CD14-positive monocyte (primary cell): ENCODE measurements at places on chromosomes 6 and 20.

DNA sequence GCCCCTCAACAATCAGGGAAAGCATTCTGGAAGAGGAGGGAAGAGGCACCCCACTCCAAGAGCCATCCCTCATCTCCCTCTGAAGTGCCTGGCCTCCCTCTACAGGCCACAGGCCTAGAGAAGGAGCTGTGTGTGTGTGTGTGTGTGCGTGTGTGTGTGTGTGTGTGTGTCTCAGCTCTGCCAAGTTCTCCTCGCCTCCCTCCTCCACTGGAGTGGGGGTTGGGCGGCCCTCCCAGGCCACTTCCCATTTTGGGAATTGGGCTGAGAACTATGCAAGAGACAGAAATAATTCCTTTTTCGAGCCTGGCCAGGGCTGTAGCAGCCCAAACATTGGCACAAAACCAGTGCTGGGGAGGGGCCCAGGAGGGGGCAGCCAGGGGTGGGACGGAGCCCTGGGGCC is 35.7 kb downstream of the KCNB1 start:
- no peak for DNase-seq

DNA sequence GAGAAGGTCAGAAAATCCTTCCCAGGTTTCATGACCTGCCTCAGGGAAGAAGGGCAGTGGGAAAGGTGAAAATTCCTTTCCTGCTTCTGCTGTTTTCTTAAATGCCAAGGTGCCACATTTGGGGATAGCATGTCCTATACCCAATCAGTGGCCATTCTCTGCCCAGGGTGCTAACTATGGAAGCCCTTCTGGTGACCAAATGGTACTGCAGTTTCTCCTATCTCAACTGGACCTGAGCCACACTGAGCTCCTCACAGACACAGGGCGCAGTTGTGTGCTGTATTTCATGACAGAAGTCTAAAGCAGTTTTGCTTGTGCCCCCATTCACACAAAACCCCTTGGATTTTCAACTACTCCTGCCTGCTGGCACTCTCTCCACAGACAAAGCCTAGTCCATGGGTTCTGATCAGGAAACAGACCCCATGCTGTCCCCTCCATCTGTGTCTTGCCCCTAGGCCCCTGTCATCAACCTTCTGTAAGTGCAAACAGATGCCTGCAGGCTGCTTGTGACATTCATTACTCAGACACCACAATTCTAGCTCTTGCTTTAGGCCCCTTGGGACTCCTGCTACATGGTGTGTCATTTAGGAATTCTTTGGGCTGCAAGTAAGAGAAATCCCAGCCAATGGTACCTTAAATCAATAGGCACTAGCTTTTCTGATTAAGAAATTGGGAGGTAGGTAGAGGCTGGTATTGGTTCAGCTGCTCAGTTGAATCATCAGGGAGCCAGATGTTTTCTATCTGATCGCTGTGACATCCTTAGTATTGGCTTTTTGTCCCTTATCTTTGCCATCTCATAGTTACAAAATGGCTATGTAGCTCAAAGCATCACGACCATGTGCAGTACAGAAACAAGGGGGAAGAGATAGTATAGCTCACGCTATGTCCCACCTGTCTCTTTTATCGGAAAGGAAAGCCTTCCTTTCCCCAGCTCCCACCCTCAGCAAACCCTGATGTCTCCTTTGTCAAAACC is 147.8 kb downstream of the CD83 start:
- no peak for DNase-seq

DNA sequence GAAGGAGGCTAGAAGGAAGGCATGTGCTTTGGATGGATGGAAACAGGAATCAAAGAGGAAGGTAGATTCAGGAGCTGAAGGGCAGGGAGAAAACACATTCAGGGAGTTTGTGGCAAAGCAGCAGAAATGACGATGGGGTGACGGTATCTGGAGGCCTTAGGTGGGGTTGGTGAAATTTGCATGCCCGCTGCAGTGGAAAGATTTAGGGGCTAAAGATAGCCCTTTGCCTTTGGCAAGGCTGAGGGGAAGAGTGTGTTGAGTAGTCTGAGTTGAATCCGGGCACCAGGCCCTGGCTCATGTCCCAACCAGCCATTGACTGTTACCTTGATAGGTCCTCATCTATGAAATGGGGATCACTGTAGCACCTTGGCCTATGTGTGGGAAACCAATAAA is 1.3 kb downstream of the GZF1 start:
- DNase-seq, result no peak

GRCh38 chr20:64038224-64038564 is 2.2 kb downstream of the C20orf204 start:
- DNase-seq, result no peak

- DNase-seq, result no peak
These were observed 113.5 kb downstream of the EPM2A start for GRCh38 chr6:145621776-145622175.

DNA sequence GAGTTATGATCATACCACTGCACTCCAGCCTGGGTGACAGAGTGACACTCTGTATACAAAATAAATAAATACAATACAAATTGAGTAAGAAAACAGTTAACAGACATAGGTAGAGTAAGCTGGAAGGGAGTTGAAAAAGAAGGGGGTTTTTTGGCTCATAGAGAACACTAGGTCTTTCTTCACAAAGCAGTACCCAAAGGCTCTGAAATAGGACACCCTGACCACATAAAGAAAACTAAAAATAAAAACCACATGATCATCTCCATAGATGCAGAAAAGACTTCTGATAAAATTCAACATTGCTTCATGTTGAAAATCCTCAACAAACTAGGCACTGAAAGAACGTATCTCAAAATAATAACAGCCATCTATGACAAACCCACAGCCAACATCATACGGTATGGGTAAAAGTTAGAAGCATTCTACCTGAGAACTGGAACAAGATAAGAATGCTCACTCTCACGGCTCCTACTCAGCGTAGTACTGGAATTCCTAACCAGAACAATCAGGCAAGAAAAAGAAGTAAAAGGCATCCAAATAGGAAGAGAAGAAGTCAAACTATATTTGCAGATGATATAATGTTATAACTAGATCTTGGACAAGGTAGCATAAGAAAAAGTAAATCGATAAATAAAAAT is 48.6 kb downstream of the TOMM6 start:
- no peak for DNase-seq

- DNase-seq, result no peak
These were observed 995 bp downstream of the RSPO4 start for GRCh38 chr20:1001116-1001515.

DNA sequence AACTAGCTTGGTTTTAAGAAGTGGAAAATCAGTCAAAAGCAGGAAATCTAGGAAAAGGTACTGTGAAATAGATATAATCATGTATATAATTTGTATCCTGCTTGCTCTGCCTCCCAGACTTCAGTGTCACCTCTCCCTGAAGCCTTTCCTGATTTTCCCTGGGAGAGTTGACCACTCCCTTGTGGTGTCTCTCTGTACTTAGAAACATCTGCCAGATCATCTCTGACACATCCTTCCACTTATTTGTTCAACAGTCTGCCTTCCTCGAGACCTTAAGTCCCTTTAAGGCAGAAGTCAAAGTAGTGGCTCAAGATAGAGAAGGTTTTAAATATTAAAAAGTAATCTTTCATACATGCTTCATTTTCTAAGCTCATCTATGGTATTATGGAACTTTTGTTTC is 236.5 kb downstream of the CDKAL1 start:
- DNase-seq, result no peak

GRCh38 chr20:59307270-59307669 is 6.9 kb downstream of the EDN3 start:
- DNase-seq, result no peak

GRCh38 chr6:39765508-39766065 is 26.6 kb upstream of the DAAM2 start:
- DNase-seq, result no peak

DNA sequence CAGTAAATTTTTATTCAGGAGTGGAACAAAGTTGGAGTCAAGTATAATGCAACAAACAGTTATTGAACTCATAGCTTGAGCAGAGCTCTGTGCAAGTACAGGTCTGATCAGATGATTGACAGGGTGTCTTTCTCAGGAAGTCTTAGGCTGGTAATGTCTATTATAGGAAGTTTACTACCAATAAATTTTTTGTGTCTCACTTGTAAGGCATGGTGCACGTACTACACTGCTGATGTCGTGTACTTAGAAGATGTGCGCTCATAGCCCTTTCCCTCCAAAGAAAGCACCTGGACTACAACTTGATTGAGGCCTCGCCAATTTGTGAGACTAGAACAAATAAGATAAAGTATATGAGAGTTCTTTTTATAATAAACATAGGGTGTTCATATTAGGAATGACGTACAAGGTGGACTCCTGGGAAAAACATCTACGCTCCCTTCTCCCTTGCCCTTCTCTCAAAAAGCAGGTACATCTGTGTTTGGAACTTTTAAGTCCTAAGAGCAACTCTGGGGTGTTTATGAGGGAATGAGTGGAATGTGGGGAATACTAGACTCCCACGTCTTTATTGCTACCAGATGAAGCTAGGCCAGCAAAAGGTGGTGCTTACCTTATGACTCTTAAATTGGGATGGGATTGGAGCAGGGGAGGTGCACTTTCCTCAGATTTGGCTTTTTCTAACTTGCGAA is 1.5 kb downstream of the NDUFAF5 start:
- no peak for DNase-seq

DNA sequence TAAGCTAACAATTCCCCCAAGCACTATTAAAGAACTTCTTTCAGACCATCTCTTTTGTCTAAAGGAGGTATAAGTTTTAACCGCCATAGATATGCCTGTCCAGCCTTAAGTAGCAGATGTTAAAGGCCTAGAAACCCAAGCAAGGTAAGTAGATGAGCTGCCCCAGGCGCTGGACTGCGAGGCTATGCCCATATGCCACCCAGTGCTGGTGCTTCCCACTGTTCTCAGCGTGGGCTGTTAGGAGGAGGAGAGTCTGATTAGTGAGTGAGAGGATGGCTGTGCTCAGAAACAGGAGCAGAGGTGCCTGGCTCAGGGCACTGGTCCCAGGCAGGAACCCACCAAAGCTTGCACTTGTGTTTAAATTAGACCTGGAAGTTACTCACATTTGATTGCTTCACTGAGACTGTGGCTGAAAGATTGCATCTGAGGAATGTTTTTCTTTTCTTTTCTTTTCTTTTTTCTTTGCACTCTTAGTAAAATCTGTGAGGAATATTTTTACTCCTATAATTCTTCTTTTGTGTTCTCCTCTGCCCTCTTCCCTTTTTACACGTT is 32.2 kb downstream of the PRPH2 start:
- no peak for DNase-seq

DNA sequence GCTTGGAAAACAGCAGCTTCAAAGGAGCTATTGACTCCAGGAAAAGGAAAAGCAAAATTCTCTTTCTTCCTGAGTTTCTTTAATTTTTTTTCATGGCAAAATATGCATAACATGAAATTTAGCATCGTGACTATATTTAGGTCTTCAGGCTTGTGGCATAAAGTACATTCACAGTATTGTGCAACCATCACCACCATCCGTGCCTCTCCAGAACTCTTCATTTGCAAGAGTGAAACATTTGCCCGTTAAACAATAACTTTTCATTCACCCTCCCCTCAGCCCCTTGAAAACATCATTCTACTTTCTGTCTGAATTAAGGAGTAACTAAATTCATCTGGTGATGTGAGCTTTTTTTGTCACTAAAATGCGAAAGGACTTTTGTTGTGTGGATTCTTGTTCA is 251.7 kb downstream of the PHACTR1 start:
- DNase-seq, result no peak

DNA sequence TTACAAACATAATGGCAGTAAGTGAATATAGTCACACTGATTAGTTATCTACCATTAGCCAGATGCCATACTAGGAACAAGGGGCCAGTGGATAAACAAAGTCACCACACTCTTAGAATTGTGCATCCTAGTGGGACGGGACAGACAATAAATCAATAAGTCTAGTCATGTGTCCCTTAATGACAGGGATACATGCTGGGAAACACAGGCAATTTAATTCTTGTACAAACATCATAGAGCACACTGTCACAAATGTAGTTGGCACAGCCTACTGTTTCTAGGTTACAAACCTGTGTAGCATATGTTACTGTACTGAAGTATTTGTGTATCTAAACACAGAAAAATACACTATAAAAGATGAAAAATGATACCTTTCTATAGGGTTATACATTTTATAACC is 123.0 kb upstream of the FAM184A start:
- no peak for DNase-seq

DNA sequence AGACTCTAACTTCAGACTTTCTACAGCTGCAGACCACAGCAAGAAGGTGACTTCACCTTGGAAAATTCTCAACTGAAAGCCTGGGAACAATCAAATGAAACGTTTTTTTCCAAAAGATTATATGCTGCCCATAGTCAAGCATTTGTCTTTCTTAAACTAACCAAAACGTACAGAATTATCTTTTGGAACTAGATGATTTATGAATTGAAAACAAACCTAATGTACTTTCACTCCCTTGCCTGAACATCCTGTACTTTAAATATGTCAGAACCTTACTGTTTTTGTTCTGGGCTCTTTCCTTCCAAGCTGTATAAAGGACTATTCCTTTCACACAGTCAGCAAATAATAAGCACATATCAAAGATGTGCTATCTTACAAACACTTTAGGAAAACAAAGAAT is 62.4 kb upstream of the TNFAIP3 start:
- no peak for DNase-seq

DNA sequence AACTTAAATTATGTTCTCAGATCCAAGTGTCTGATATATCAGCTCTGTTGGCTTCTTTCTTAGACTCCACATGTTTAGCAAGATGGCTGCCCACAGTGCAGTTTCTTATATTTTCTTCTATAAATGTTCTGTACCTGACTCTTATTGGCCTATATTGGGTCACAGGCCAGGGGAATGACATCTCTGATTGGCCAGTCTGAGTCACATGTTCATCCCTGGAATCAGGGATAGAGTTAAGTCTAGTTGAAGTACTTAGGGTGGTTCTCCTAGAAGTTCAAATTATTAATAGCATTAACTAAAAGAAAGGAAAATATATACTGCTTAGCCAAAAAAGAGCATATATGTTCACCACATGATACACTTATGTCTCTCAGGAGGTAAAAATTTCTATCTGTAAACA is 105.3 kb upstream of the SLC22A16 start:
- no peak for DNase-seq

DNA sequence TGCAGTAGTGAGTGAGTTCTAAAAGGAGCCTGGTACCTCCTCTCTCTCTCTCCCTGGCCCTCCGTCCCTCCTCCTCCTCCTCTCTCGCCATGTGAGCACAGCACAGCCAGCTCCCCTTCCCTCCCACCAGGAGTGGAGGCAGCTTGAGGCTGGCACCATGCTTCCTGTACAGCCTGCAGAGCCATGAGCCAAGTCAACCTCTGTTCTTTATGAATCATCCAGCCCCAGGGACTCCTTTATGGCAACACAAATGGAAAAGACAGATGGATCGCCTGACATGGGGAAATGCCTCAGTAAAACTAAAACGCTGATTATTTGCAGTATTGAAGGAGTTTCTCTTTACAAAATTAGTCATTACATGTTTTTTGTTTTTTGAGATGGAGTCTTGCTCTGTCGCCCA is 233.7 kb upstream of the ARID1B start:
- DNase-seq, result no peak

DNA sequence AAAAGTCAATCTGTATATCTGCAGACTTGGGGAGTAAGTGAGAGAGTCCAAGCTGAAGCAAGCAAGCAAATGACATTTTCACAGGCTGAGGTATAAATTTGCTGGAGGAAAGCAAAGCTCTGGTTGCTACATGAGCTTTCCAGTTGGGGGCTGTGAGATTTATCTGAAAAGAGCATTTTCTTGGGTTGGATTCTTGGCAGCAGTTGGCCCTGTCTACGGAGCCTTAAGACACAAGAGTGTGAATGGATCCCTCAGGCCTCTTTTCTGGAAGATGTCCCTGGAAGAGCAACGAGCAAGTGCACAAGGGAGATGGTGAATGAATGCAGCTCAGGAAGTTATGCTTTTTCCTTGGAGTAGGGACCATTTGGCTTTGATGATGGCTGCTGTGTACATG is 30.8 kb downstream of the ISM1 start:
- DNase-seq, result no peak
